Gastrocnemius medialis (tissue), 4 donors: ENCODE measurements at places on chromosomes 2 and 18.

- no peak for DNase-seq
Measured at GRCh38 chr2:94759211-94759610, 112.0 kb upstream of the TEKT4 start.

- DNase-seq: no peak
Measured at GRCh38 chr2:43077876-43078275, 148.5 kb downstream of the ZFP36L2 start.

GRCh38 chr18:35933982-35934381, 38.5 kb upstream of the RMP24 start:
- no peak for DNase-seq

GRCh38 chr18:24995056-24995455, 356.9 kb downstream of the ZNF521 start:
- DNase-seq: no peak

GRCh38 chr18:4353853-4354418, 101.2 kb downstream of the DLGAP1 start:
- DNase-seq: no peak

GRCh38 chr2:8412586-8412985, 269.3 kb upstream of the ID2 start:
- DNase-seq: peak; percentile 53

GRCh38 chr2:128372621-128373341, 54.1 kb upstream of the HS6ST1 start:
- DNase-seq: no peak

DNA sequence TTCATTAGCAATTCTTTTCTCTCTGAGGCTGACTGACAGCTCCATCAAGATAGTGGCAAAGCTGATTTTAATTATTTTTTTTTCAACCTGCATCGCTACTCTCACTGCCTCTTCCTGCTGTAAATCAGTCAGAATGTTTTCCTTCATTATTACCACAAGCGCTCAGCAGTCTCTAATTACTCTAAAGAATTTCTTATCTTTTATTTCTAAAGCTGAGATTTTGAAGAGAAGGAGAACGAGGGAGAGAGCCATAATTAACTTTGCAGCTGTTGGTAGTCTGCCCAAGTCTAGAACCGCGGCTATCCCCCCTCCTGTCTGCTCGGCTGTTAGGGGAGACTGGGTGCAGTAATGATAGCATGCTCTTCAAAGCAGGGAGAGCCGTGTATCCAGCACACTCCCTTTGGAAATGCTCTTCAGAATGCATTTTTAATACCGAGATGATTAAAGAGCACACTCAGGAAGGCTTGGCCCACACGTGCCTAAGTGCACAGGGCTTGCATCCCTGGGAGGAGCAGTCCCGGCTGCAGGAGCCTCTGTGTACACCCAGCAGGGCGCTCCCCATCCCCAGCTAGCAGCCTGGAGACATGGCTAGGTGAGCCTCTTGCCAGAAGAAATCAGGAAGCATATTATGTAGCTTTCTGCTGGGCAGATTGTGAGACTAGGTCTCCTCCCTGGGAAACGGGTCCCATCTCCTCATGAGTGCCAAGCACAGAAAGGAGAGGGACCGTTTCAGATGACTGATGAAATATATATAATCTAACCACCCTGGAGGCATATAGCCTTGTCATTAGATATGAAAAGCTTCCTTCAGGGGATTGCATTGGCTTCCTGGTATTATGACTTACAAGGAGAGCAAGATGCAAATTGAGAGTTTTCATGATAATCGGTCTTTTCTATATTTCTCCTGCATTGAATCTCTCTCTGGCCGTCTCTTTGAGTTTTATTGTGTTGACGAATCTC, 555.2 kb downstream of the CMPK2 start:
- DNase-seq: no peak
